GM18507 (cell line): ENCODE measurements at places on chromosomes 3 and 15.

- DNase-seq, result no peak
These were observed 39.3 kb upstream of the UACA start for GRCh38 chr15:70802629-70803028.

GRCh38 chr3:141476033-141476432 lies 10.8 kb upstream of the RASA2 start:
- DNase-seq, result no peak

- no peak for DNase-seq
These were observed 43.9 kb downstream of the ADIPOQ start for GRCh38 chr3:186886202-186886981.

GRCh38 chr3:7203969-7204847 lies 343.3 kb downstream of the GRM7 start:
- DNase-seq, result no peak

GRCh38 chr3:139307601-139308555 lies 35.9 kb upstream of the MRPS22 start:
- no peak for DNase-seq

DNA sequence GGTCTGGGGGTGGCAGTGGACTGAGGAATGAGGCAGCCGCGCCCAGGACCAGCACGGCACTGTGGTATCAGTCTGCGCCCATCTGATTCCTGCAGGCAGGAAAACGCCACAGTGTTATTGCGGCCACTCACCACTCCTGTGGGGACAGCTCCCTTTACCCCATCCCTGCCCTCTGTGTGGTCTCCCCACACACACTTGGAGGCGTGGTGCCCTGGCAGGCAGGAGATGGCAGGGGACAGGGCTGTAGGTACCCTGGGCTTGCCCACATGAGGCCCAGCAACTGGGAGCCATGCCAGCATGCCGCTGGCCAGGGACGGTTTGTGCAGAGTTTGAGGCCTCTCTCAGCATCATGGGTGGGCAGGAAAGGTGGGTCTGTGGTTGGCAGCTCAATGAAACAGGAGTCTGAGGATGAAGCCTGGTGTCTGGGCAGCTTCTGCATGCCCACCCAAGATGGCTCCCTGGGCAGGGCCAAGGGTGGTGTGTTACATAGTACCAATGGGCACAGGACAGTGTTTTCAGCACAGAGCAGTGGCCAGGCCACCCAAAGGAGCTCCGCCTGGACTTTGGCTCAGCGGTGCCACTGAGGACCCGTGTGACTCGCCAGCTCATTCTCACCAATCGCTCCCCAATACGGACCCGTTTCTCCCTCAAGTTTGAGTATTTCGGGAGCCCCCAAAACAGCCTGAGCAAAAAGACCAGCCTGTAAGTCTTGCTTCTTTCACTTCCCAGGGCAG lies 27.2 kb downstream of the ACAA1 start:
- no peak for DNase-seq

DNA sequence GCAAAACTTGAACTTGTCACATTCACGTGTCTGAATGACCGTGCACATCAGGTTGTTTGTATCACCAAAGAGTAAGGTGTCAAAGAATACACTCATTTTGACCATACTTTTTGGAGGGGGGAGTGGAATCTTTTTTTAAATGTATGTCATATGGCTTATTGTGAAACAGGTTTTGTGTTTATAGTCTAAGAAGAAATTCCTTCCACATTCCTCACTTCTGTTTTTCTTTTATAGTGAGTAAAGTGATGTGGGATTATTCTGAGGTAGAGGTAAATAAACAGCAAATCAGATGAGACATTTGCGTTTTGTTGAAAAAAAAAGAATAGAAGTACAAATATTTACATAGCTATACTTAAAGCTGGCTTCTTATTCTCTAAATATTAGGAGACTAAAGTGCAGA lies 33.0 kb downstream of the SRP14 start:
- no peak for DNase-seq

- DNase-seq, result no peak
These were observed 45.3 kb downstream of the ACAP2 start for GRCh38 chr3:195397524-195397923.

DNA sequence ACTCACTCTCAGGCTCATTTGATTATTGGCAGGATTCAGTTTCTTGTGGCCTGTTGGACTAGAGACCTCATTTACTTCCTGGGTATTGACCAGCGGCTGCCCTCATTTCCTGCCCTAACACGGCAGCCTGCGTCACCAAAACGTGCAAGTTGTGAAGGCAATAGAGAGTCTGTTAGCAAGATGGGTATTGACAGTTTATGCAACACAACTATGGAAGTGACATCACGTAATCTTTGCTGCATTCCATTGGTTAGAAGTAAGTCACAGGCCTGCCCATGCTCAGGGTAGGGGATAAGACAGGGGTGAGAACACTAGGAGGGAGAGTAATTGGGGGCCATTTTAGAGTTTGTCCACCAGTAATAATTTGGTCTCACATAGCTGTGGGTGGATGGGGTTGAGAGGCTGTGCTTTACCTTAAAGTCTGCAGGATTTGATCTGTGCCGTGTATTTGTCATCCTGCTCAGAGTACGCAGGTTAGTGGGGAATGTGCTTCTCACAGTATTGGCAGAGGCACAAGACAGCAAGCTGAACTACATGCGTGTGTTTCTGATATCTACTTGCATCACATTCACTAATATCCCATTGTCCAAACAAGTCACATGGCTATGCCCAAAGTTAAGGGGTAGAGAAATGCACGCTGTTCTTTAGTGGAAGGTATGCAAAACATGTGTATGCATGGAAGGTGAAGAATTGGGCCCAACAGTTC lies 83.3 kb downstream of the EDEM1 start:
- DNase-seq, result no peak

GRCh38 chr15:96408591-96409183 lies 78.2 kb downstream of the NR2F2 start:
- DNase-seq, result no peak

DNA sequence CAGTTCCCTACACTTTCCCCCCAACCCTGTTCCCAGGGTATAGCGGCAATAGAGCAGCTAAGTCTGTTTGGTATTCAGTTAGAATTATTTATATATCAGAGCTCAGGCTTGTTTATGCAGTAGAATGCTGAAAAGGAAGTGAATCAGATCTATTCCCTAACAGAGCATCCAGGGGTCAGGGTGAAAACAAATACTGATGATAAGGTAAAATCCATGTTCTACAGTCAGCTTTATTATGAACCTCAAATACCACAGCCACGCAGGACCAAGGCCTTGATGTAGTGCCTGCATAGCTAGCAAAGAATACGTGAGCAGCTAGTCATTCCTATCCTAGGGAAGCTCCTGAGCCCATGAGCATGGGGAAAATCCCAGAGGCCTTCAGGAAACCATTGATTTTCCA lies 229.7 kb upstream of the ICE2 start:
- DNase-seq, result no peak

GRCh38 chr3:169764312-169764881 lies 463 bp downstream of the TERC start:
- DNase-seq, result no peak

DNA sequence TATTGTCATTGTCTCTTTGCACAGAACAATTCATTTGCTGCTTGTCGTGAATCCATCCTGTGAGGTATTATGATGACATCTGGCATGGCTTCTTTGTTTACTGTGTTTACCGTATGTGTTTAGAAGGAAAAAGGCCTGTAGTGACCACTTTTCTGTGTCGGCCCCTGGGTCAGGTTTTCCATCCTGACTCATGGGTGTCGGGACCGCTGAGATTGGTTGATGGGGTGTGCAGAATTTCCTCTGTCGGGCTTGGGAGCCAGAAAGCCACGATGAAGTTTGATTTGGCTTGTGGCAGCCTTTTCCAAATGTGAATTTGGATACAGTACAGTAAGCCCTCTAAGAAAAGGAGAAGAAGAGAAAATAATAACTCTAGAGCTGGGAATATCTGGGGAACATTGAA lies 113.5 kb downstream of the FNDC3B start:
- no peak for DNase-seq

DNA sequence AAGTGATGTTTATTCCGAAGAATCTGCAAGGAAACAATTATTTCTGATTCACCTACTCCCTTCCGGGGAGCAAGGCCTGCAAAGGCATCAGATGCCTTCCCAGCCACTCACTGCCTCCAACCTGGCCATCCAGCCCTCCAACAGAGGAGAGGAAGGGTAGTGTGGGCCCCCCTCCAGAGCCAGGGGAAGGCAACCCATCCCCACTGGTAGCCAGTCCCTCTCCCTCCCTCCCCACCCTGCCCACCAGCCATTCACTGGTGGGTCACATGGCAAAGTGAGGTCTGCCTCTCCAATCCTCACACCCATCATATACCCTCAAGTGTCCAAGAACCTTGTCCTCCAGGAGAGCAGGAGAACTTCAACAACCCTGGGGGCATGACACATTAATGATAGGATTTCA lies 2.4 kb upstream of the VIPR1 start:
- DNase-seq, result no peak

DNA sequence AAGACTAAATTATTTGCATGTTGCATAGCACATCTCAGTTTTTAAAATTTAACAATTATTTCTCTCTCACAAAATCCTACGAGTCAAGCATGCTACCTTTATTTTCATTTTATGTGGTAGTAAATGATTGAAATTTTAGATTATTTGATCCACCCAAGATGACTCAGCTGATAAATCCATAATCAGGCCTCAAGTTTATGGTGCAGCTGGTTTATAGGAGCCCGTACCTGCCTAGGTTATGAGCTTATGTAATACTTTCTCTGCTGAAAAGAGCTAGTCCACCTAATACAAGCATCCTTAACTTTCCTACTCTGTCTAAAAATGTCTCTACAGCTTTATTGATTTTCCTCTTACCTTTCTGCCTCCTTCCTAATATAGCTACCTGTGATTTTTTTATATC lies 41.2 kb downstream of the SLC2A2 start:
- no peak for DNase-seq

DNA sequence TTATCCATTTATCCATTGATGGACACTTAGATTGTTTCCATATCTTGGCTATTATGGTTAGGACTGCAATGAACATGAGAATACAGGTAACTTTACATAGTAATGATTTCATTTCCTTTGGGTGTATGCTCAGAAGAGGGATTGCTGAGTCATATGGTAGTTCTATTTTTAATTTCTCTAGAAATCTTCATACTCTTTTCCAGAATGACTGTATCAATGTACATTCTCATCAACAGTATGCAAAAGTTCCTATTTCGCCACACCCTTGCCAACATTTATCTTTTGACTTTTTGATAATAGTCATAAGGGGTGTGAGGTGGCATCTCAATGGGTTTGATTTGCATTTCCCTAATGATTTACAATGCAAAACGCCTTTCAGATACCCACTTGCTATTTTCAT lies 6.2 kb upstream of the NIPA1 start:
- no peak for DNase-seq

- no peak for DNase-seq
These were observed 71.4 kb downstream of the MECOM start for GRCh38 chr3:169591983-169592644.

- DNase-seq, result no peak
These were observed 45.0 kb downstream of the EEFSEC start for GRCh38 chr3:128198313-128198712.

GRCh38 chr15:78082106-78082742 lies 4.7 kb upstream of the TBC1D2B start:
- no peak for DNase-seq

- no peak for DNase-seq
These were observed 348.1 kb upstream of the DCBLD2 start for GRCh38 chr3:99249627-99250026.

- DNase-seq, result no peak
These were observed 74.0 kb downstream of the CHRNA7 start for GRCh38 chr15:32104061-32104995.

GRCh38 chr3:142850395-142851023 lies 38.4 kb downstream of the PCOLCE2 start:
- no peak for DNase-seq

DNA sequence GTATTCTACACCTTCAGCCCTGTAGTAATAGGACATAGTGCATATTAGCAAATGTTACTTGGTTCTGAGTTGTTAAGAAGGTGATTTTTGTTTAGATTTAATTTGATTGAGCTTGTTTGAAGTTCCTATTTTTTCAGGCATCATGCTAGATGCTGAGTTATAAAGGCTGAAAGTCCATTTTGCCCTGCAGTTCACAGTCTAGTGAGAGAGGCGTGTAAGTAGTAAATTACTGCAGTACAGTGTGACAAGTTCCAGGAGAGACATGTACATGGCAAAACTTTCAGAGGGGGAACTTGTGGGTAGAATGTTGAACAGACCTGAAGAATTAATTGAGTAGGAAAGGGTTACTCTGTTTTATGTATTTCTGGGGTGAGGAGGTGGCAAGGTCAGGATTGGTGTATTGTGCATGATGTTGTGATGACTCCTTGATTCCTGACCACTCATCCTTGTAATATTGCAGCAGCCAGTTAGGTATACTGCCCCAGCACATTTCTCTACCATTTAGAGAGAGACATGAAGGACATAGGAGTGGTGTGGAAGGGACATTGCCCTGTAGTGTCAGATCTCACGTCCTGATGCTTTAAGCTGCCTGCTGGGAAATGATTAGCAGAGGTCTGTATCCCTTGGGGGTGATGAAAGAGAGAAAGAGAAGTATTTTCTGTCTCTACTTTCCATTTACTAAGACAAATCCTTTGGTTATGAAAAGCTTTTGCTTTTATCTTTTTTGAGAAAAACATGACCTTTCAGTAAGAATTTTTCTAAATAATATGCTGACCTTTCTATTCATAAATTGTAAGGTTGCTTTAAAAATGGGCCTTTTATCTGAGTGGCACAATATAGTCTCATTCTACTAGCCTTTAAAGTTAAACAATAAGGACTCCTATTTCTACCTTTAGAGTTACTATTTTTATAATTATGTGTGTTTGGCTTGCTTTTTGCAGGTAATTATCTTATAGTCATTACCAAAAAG lies 16.9 kb downstream of the SACM1L start:
- no peak for DNase-seq

DNA sequence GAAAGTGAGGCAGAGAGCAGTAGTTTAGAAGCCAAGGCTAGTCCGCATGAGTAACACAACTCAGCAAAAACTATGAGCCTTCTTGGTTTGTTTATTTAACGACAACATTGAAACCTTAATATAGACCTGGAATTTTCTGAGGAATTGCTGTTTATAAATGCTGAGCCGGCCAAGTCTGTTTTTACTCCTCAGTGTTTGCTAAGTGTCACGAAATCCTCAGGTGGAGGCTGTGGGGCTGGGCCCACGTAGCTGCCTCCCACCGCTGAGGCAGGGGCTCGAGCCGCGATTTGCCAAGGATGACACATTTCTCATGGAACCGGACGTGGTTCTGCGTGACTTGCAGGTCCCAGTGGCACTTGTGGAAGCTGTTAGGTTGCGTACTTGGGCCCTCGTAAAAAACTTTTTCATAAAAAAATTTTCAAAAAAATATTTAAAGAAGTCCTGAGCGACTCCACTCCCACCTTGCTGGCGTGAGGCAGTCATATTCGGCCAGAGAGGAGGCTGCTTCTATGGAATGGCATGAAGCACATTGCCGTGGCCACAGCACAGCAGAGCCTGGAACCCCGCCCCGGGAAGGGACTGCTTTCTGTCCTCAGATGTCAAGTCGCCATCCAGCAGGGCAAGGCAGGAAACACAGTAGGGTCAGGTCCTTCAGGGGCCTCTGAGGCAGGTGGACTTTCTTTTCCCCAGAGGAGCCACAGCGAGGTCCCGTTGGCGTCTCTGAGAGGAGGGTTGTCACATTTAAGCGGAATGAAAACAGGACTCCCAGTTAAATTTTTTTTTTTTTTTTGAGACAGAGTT lies 64.8 kb upstream of the PCSK6 start:
- DNase-seq, result no peak

GRCh38 chr15:39494462-39494861 lies 86.4 kb upstream of the THBS1 start:
- DNase-seq, result no peak
